Upper lobe of left lung (tissue), 6 donors: ENCODE measurements at places on chromosomes 7 and 10. TPM values are rescaled to one million over a fixed set of nuclear protein-coding genes. Genes with fewer than 3 reads are reported as not detected.

MCU gene
- 32.5 TPM for total RNA-seq

HECTD2 gene
- 12.6 TPM for total RNA-seq

ZNF277 gene
- total RNA-seq = 39.8 TPM

BHLHA15 gene
- total RNA-seq = 2.5 TPM

MRC1 gene
- total RNA-seq = 389 TPM

CDC14C gene
- total RNA-seq = not detected

MRLN gene
- not detected for total RNA-seq

TMEM178B gene
- 0.34 TPM for total RNA-seq

CLEC2L gene
- total RNA-seq = not detected

KCNMA1 gene
- 5.8 TPM for total RNA-seq

ZNF365 gene
- 1.0 TPM for total RNA-seq

VPS41 gene
- 43.7 TPM for total RNA-seq

MXI1 gene
- total RNA-seq = 31.6 TPM

DNA sequence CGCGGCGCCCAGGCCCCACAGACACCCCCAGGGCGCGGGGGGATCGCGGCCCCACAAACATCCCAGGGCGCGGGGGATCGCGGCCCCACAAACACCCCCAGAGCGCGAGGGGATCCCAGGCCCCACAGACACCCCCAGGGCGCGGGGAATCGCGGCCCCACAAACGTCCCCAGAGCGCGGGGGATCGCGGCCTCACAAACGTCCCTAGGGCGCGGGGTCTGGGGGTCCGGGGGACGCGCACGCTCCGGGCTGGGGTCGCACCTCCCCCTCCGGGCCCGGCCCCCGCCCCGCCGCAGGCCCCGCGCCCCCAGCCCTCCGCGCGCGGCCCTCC, 382 bp downstream of the DIP2C start:
- no peak for DNase-seq

DNA sequence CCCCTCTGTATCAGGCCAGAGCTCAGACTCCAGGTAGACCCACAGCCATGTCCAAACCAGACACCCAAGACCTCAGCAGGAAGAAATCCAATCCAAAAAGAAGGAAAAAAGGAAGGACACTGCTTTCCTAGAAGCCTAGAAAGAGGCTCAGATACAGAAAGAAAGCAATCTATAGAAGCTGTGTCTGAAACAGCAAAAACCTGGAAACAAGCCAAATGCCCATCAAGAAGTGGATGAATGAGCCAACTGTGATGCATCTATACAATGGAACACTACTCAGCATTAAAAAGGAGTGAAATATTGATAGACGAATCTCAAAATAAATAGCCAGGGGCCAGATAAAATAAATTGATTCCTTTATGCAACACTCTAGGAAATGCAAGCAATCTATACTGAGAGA, 31.6 kb downstream of the GRB10 start:
- DNase-seq = no peak

GRCh38 chr10:110017907-110018306, 10.1 kb downstream of the ADD3 start:
- DNase-seq = no peak

- no peak for DNase-seq
These were observed 36.0 kb downstream of the DNAJB9 start for GRCh38 chr7:108605559-108606201.

- DNase-seq = no peak
These were observed 367.8 kb upstream of the ZMIZ1 start for GRCh38 chr10:78700816-78701520.

DNA sequence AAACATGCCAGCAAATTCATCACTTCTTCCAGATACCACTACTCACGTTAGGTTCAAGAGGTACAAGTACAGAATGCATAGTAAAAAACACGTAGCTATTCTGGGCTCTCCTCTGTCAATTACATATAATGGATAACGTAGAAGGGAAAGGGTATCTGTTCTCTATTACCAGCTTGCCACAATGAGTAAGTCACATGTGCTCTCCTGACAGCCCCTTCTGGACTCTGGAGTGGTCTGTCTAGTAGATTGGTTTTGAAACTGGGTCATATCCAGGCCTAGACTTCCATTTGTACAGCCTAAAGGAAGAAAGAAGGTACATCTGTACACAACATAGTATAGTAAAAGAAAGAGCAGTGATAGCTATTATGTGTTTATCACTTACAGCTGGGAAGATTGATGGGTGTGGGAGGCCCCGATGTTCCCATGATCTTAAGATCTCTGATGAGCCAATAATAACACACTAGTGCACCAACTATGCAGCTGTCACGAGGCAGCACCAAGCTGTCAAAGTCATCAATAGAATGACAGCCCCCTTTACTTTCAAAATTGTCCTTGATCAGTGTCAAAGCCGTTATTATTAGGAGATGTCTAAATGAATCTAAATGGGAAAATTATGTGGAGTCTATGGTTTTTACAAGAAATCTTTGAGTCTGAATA, 161.9 kb upstream of the AGK start:
- DNase-seq = no peak

- no peak for DNase-seq
These were observed 58.8 kb downstream of the LANCL2 start for GRCh38 chr7:55423891-55424290.

DNA sequence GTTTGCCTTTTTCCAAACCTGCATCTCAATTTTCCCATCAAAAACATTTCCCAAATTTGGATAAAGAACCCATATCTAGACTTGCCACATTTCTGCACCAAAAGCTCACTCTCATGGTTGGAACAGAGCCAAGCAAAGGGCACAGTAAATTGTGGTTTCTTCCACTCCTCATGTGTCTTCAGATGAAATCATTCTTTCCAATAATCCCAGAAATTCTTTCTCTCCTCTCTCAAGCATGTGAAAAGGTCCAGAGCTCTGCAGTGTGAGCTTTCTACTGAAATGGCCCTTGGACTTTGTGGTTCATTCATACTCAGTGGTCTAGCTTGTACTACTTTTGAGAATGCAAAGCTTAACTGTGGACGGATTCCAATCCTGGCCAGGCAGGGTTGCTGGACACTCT, 19.8 kb downstream of the PRSS2 start:
- DNase-seq = no peak

DNA sequence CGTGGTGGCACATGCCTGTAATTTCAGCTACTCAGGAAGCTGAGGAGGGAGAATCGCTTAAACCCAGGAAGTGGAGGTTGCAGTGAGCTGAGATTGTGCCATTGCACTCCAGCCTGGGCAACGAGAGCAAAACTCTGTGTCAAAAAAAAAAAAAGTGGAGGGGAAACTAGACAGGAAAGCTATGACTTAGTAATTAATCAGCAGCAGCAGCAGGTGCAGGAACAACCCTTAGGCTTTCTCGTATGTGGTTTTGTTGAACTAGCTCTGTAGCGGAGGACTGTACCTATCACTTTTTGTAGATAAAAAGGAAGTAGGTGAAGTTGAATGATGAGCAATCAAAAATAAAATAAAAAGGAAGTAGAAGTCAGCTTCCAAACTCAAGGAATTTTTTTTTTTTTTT, 76.9 kb upstream of the KMT2C start:
- no peak for DNase-seq

GRCh38 chr7:11786186-11786585, 45.8 kb downstream of the THSD7A start:
- no peak for DNase-seq

DNA sequence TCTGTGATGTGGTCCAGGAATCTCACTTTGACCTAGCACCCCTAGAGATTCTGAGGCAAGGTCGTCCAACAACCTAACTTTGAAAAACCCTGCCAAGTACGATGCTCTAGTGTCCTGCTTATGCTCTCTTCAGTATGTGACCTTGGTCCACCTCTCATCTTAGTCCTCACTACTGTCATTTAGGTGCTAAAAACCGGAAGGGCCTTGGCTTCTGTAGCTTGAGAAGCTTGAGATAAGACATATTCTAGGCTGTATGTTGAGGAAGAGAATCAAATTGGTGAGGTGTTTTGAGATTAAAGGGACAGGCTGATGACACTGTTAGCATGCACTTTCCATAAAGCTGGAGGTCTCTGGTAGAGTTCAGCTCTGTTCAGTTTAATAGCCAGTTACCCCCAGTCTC, 57.0 kb upstream of the MTPN start:
- no peak for DNase-seq

DNA sequence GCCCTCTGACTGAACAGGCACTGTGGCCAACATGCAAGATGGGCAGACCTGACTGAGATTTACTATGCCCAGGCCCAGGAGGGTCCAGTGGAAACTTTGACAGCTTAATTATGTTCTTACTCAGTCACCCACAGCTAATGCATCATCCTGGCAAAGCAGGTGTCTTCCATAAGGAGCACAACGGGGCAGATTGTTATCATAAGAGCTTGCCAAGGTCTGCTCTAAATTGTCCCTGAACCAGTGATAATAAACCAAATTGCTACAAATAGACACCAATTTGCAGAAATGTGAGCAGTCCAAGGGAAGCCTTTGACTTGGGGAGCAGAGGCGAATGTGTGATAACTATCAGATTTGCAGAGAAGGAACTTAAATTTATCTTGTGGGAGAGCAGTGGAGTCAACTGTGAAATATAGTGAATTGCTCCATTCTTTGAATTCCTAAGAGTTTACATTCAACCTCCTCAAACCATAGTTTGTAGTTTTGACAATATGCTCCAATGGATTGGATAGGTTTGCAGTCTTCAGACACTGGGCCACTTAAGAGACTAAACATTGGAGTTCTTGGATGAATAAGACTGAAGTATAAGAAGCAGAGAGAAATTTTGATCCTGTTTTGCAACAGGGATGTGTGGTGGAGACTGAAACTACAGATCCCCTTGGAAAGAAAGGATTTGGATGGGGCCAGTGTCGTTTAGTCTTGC, 494.7 kb downstream of the CCSER2 start:
- DNase-seq = no peak

DNA sequence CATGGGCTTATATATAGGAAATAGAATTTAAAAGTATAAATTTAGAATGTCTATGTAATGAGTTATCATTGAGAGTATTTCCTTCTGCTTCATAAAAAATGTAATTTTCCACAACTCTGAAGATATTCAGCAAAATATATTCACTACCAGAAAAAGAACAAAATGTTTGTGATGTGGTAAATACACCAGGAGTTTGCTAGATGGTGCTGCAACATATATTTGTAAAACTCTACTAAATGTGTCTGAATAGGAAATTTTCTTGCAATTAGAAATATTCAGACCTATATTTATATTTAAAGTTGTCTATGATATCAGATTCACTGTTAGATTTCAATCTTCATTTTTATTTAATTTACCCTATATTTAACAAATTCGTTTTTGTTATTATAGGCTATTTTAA, 201.1 kb downstream of the PPP1R3A start:
- no peak for DNase-seq

- no peak for DNase-seq
These were observed 906.8 kb downstream of the CNTNAP2 start for GRCh38 chr7:147023440-147023839.

DNA sequence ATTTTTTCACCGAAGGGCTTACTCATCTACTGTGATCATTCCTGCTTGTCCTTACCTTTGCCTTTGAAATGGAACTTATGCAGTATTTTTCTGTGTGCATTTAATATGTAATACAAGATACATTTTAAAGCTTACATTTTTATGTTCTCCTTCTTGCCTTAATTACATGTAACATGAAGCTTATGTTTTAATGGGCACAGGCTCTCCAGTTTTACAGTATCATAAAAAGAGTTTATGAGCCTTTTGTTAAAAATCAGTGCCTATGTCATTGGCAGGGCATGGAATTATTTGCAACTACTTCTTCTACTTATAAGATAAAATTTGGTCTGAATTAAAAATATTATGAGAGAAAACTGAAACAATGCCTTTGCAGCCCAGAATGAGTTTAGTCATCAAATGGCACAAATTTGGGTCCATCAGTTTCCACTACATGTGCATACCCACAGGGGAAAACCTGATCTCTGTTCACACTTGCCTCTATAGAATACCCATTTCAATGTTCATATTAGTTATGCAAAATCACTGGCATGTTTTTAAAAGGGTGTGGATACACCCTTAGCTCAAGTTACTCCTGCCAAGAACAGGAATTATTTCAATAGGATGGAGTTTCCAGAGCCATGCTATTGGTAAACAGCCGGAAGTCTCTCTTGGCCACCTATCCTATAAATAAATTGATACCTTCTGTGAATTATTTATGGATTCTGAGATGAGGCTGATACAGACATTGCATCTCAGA, 27.9 kb upstream of the WNT16 start:
- DNase-seq = no peak

DNA sequence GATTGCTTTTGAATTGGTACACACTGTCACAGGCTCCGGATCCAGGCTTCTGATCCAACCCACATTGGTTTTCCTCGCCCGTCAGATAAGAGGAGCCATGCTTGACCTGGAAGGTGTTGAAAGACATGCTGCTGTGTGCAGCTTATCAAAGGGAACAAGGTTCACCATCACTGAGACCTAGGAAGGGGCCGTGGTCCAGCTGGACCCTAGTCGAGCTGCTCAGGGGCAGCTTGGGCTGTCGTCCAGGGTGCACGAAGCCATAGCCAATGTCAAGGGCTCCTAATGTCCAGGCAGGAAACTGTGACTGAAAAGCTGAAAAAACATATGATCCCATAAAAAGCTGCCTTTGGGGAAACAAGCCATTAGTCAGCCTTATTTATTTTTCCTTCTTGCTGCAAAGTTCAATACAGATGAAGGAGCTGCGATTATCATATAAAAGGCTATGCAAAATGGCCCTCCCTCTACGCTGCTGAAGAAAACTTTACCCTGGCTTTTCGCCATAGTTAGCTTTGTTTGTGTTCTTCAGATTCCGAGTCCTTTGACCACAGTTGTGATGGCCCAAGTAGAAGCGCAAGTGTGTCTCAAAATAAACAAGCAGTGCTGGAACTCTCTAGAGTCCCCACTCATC, 118.0 kb downstream of the CREB5 start:
- DNase-seq = no peak

GRCh38 chr10:118873091-118873737, 118.4 kb upstream of the CACUL1 start:
- no peak for DNase-seq

GRCh38 chr10:117047947-117048346, 43.0 kb upstream of the SHTN1 start:
- DNase-seq = no peak

GRCh38 chr10:96673318-96674099, 46.8 kb downstream of the PIK3AP1 start:
- peak; percentile 83 for DNase-seq

DNA sequence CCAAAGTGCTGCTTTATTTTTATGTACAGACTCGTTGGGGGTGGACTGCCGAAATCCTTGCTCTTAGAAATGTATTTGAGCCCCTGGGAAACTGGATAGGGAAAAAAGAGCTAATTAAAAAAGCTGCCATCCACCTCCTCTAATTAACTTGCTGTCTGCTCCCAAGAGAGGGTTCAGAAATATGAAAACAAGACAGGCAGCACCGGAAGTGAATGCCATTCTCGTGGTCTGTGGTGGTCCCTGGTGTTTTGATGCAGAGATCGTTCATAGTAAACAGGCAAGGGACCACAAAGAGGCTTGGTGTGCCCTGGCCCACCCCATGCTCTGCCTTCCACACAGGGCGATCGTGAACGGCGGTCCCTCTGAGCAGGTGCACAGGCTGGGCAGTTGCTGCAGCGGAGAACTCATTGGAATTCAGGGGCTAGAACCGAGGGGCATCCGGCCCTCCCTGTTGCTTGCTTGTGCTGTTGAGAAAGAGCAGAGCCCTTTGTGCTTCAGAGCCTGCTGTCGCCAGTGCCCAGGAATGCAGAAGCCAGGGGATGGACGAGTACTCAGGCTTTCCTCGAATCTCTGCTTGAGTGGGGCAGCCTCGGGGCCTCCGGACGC, 79.1 kb upstream of the BTBD16 start:
- DNase-seq = no peak

GRCh38 chr10:100489396-100489795, 26.6 kb downstream of the WNT8B start:
- no peak for DNase-seq
